Stimulated activated CD8-positive, alpha-beta memory T cell treated with anti-CD3 and anti-CD28 coated beads, Interleukin-2, amount 100 ng/mL, for 1 hour (primary cell): ENCODE measurements at places on chromosomes 7 and 10.

- DNase-seq: no peak
Observed at GRCh38 chr7:139811066-139811465, 18.0 kb upstream of the TBXAS1 start.

- no peak for DNase-seq
Observed at GRCh38 chr10:73628405-73628804, 12.9 kb downstream of the MYOZ1 start.

DNA sequence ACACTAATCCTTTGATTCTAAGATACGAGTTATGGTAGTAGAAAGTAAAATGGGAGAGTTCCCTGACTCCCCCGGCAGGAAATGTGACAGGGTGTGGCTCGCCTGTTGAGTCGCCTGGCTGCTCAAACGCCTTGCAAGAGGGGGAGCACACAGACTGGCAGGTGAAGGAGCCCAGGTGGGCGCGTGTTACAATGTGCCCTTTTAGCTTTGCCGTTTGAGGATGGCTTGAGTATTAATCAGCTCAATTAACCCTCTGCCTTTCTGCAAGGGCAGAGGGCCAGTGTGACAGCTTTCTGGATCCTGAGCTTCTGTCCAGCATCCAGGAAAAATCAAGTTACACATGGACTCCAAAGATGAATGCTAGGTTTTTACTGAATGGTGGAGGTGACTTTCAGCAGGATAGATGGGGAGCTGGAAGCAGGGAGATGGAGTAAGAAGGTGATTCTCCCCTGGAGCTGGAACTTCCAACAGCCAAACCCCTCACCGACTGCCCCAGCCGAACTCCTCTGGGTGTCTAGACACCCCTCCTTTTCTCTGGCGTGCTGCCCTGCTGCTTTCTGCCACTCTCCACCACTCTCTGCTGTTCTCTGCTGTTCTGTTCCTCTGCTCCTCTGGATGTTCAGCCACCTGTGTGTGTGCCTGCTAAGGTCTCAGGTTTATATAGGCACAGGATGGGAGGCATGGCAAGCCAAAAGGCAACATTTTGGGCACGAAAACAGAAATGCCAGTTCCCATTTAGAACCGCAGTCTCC, 548.8 kb upstream of the KCND2 start:
- DNase-seq: no peak

DNA sequence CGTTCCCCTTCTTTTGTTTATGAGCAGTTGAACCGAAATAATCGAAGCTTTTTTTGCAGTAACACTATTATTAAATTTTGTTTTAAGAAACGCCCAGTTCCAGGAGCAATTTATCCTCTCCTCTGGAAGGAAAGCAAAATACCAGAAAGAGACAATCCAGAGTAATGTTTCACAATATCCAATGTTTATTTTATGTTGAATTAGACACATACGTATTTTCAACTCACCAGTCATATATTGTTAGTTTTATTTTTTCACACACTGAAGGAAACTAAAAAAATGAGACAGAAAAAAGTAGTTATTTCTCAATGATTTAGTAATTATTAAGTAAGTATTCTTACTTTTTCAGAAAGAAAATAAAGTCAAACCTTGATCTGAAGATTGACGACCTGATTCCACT, 85.1 kb downstream of the MYOF start:
- no peak for DNase-seq

DNA sequence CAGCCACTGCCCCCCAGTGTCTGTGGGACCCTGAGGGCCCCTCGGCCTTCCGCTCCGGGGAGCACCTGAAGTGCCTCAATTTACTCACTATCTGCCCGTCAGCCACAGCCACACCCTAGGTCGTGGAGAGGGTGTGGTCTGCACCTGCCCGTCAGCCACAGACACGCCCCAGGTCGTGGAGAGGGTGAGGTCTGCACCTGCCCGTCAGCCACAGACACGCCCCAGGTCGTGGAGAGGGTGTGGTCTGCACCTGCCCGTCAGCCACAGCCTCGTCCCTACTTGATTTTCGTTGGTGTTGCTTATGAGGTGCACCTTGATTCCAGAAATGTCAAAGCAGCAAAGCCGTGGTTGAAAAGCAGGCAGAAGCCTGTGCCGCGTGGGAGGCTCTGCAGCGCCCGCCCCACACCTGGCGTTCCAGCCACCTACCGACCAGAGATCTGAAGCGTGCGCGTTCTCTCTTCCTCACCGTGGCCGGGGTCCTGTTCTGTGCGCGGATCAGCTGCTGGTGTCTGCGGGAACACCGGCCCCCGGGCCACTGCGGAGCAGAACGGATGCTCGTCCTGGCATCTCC, 101.6 kb downstream of the DYNC2I1 start:
- no peak for DNase-seq

GRCh38 chr10:104350127-104350635, 3.5 kb upstream of the CFAP58 start:
- no peak for DNase-seq

DNA sequence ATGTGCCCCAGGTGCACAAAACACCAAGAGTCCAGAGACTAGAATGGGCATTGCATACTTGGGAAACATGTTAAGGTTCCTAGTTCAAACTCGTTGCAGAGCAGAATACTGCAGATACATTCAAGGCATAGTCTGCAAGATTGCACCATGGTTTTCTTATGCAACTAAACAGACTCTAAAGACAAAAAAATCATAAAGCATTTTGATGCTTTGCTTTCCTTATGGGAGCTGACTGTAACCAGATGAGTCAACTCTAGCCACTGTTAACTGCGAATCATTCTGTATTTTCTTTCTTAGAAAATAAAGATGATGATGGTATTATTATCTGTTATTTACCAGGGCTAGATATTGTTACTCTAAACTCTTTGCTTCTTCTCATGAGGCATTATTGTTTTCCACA, 19.7 kb downstream of the TRUB1 start:
- no peak for DNase-seq

GRCh38 chr10:95297402-95297801, 6.6 kb upstream of the PDLIM1 start:
- no peak for DNase-seq

DNA sequence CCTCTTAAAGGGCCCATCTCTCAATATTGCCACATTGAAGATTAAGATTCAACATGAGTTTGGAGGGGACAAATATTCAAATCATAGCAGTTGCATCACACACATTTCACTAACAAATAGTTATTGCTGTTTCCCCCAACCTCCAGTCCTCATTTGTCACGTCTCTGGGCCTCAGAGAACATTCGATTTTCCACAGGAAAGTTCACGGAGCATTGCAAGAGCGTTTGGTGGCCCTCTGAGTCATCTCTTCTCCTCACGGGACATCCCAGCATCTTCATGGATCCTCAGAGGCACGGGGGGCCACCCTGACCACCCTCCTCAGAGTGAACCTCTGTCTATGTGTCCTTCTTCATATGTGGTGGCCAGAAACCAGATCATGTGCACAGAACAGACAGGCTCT, 50.3 kb upstream of the CHST15 start:
- DNase-seq: no peak

DNA sequence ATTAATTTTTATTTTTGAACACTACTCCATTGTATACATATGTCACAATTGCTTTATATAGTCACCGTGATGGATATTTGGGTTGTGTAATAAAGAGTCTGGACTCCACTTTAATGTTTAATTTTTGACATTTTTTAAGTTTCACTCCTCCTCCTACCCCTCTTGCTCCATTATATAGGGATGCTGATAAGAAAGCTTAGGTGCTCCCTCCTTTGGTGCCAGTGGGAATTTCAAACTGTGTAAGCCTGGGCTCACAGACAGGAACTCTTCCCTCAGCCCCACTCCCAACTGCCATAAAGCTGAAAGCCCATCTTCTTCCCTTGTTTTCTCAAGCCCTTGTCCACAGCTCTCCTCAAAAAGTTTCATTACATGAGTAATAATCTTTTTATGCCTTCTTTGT, 47.6 kb downstream of the TWIST1 start:
- no peak for DNase-seq

DNA sequence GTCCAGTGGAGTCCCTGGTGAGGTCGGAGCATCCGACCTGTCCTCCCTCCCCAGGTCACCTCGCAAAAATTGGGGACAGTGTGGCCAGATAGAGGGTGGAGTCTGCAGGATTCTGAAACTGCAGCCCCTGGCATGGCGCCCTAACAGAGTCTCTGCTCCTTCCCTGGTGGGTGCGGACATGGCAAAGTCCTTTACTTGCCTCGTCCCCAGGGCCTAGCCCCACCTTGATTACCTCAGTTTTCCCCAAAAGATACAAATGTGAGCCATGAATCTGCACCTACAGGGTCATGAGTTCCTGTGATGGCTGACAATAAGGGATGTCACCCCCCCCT, 47.7 kb downstream of the NPVF start:
- DNase-seq: no peak

DNA sequence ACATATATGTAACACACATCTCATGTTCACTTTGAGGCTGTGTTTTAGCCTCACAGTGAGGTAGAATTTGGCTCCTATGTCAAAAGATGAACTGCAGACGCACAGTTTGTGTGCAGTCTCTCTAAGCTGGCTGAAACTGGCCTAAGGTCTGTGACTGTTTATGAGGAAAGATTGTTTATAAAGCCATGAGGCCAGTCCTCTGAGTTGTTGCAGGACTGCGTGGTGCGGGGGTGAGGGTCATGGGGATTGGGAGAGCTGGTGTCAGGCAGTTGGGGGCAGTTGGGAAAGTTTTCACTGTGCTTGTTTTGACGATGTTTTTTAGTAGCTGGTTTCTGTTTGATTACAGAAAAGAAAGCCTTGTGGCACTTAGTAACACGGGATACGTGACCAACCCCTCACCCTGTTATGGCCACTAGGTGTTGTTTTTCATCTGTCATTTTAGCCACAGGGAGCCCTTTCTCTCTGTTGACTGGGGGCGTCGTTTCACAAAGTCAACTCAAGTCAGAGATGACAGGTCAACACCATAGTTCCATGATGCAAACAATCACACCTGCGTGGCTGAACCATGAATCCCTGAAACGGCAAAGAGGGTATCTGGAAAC, 310.9 kb downstream of the CCDC3 start:
- DNase-seq: no peak

DNA sequence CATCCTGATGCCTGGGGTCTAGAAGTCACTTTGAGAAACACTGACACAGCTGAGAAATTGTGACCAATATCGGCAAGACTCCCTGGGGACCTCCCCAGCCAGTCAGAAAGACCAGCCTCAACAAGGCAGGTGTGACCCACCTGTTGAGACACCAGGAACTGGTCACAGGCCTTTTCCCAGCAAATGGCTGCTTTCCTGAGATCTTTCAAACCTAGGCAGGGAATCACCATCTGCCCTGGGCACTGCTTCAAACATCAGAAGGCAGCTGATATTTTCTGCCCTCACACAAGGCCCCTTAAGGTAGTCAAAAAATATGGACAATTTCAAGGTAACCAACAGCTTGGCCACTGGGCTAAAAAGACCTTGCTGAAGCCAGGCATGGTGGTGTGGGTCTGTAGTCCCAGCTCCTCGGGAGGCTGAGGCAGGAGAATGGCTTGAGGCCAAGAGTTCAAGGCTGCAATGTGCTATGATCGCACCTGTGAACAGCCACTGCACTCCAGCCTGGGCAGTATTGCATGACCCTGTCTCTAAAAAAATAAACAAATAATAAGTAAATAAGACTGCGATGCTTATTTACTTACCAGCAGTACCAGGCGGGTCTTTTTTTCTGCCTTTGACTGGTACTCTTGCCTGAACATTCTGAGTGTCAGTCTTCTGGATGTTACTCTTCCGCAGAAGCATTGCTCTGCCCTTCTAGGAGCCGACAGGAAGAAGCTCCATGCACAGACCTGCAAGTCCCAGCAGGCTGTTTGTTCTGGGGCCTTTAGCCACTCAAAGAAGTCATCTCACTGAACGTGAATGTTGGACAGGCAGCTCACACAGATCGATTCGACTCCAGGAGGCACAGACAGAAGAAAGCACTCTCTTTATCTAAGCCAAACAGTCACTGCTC, 59.7 kb downstream of the SORBS1 start:
- DNase-seq: no peak

DNA sequence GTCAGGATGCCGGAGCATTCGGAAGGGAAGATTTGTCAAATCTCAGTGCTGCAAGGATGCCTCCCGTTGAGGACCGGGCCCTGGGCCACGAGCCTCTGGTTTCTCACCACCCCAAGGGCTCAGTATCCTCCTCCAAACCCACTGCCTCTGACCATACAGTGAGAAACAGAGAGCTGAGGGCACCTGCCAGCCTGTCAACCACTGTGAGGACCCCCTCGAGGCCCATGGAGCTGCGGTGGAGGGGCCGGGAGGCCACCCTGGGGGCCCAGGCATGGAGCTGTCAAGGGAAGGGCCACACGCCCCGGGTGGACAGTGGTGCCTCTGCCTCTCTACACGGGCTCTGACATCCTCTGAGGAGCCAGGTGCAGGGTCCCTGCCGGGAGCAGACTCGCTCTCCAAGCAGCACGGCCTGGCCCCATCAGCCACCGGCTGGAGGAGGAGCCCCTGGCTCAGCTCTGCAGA, 248.0 kb upstream of the TCERG1L start:
- no peak for DNase-seq

DNA sequence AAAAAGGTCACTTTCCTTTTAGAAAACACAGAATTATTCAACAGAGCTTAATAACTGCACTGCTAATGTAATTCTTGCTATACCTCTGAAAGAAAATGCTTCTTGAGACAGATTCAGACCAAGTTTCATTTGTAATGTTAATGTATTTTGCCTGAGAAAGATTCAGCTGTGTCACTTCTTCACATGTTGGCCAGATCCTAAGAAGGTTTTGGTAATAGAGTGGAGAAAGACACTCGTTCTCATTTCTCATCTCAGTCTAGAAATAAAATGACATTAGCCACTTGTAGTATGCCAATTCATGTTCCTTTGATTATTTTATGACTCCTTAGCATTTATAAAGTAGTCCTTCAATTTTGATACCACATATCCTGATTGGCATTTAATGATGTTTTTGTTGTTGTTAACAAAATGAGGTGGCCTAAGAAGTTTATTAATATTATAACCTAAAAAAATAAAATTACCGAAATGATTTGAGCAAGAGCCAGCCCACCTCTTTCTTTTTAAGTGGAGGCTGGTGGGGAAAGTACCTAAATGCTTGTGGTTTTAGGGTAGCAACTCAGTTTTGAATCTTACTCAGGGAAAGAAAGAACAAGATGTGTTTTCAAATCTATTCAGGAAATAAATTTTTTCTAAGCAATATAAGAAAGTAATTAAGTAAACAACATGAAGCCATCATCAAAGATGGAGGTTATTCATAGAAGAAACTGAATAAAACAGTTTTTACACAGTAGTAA, 16.4 kb upstream of the ELAPOR2 start:
- DNase-seq: no peak

DNA sequence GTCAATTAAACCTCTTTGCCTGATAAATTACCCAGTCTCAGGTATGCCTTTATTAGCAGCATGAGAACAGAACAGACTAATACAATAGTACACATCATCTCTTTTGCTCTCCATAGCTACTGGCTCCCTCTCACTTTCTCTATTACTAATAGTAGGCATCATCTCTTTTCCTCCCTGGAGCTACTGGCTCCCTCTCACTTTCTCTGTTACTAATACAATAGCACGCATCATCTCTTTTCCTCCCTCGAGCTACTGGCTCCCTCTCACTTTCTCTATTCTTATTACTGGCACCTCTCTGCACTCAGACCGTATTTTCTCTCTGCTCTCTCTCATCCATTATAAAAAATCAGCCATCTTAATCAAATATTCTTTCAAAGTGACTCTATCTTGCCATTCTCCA, 37.1 kb downstream of the SLC25A13 start:
- DNase-seq: no peak

GRCh38 chr10:124997306-124997705, 55.4 kb downstream of the ZRANB1 start:
- no peak for DNase-seq

- DNase-seq: no peak
Observed at GRCh38 chr10:100167553-100168312, 18.1 kb downstream of the ERLIN1 start.

- no peak for DNase-seq
Observed at GRCh38 chr10:89515031-89515841, 20.2 kb downstream of the SLC16A12 start.

- no peak for DNase-seq
Observed at GRCh38 chr7:127896659-127897058, 134.6 kb downstream of the LRRC4 start.
